SJCRH30 (cell line): ENCODE measurements at places on chromosomes 3 and 15. TPM values are rescaled to one million over a fixed set of nuclear protein-coding genes. Genes with fewer than 3 reads are reported as not detected.

GRCh38 chr3:64954995-64955636 is 267.3 kb upstream of the ADAMTS9 start:
- H3K27me3 ChIP-seq = no peaks in the 10 kb centered on the region
- H3K4me1 ChIP-seq = 0 out of 2 replicates have a peak, but pooled peaks cover 6% of the 10 kb centered on the region
- H3K36me3 ChIP-seq = no peaks in the 10 kb centered on the region

- H3K27me3 ChIP-seq = no peaks in the 10 kb centered on the region
- no peak for DNase-seq
- no peaks in the 10 kb centered on the region for H3K36me3 ChIP-seq
- H3K4me1 ChIP-seq = peaks cover 31% of the 10 kb centered on the region
- no peak overlapping the region for H3K27ac ChIP-seq
Measured at GRCh38 chr3:159761369-159761768, 227.3 kb upstream of the IL12A start.

DNA sequence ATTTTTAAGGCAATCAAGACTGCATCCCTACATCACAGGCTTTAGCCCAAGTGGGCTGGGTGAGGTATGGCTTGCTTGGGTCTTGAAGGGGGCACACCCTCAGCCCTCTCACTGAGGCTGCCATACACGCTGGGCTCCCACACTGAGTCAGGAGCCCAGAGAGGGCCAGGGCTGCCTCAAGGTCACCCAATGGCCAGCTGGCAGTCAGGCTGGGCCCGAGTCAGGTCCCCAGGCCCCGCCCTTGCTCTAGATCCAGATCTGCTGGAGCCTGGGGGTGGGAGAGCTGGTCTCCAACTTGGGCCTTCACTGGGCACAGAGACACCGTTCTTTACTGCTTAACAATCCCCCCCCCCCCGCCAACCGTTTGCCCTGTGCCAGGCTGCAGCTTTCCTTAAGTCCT is 88.1 kb downstream of the IQSEC1 start:
- H3K4me3 ChIP-seq = no peak overlapping the region
- H3K27me3 ChIP-seq = no peaks in the 10 kb centered on the region
- H3K36me3 ChIP-seq = no peaks in the 10 kb centered on the region
- peaks cover 24% of the 10 kb centered on the region for H3K4me1 ChIP-seq

GRCh38 chr15:62141643-62142588 is 23.2 kb downstream of the C2CD4B start:
- no peak for DNase-seq
- H3K36me3 ChIP-seq = no peaks in the 10 kb centered on the region
- no peaks in the 10 kb centered on the region for H3K4me1 ChIP-seq

- no peaks in the 10 kb centered on the region for H3K27me3 ChIP-seq
- H3K36me3 ChIP-seq = peaks cover 6% of the 10 kb centered on the region; the same call in 1 of the 2 replicates
- peaks cover 47% of the 10 kb centered on the region for H3K4me1 ChIP-seq
Measured at GRCh38 chr15:41933771-41934170, 38.6 kb downstream of the EHD4 start.

DNA sequence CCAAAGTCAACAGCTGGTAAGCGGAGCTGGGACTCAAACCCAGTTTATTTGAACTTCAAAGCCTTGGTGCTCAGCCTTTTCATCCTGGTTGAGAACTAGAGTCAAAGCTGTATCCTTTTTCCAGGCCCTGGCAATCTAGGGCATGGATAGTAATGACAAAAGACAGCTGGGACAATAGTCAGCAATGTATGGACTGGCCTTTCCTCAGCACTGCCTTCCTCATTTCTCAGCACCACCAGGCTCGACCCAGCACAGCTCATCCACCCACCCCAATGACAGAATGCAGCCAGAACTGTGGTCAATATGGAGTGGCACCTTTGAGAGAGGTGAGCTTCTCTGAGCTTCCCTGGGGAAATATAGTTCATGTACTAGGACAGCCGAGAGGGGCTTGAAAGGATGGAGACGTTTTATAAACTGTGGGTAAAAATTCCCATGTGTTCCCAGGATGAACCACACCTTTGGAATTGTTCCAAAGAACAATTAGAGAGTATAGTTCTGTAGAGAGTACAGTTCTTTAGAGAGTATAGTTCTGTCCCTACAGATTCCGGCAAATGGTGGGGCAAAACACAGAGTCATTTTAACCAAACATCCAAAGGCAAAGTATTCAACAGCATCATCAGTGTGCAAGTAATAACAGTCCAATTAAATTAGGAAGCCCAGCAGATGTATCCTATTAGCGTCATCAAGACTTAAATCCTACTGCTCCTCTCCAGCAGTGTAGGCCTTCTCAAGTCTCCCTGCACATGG is 30.2 kb upstream of the IREB2 start:
- no peaks in the 10 kb centered on the region for H3K36me3 ChIP-seq
- H3K4me3 ChIP-seq = no peak overlapping the region
- no peak overlapping the region for H3K27ac ChIP-seq
- no peaks in the 10 kb centered on the region for H3K4me1 ChIP-seq
- DNase-seq = no peak
- no peaks in the 10 kb centered on the region for H3K27me3 ChIP-seq

DNA sequence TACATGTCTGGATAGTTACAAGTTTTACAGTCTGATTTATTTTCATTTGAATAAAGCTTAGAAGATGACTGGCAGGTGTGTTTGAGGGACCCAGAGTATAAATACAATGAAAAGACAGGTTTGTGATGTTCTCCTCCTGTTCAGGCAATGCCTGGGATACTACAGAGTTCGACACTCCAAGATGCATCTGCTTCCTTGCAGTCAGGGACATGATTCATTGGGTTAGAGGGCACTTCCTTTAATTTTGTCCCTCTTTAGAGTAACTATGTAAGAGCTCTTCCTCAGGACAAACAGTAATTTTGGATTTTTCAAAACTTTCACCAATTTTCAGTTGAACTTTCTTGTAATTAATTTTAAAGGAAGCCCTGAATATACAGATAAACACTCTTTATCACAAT is 102.0 kb downstream of the LMLN start:
- no peaks in the 10 kb centered on the region for H3K4me1 ChIP-seq
- no peak overlapping the region for H3K27ac ChIP-seq
- no peaks in the 10 kb centered on the region for H3K27me3 ChIP-seq
- no peak for DNase-seq
- H3K36me3 ChIP-seq = no peaks in the 10 kb centered on the region
- H3K4me3 ChIP-seq = no peak overlapping the region

DNA sequence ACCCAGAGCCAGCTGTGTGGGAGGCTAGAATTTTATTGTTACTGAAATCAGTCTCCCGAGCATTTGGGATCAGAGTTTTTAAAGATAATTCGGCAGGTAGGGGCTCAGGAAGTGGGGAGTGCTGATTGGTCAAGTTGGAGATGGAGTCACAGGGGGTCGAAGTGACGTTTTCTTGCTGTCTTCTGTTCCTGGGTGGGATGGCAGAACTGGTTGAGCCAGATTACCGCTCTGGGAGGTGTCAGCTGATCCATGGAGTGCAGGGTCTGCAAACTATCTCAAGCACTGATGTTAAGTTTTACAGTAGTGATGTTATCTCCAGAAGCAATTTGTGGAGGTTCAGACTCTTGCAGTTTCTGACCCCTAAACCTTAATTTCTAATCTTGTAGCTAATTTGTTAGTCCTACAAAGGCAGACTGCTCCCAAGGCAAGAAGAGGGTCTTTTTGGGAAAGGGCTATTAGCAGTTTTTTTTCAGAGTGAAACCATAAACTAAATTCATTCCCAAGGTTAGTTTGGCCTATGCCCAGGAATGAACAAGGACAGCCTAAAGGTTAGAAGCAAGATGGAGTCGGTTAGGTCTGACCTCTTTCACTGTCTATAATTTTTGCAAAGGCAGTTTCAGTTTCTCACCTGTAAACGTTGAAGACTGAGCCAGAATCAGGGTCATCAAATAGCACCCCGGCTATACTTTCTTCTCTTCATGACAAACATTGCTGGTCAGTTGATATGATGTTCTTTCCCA is 28.2 kb downstream of the FLNB start:
- DNase-seq = no peak
- no peaks in the 10 kb centered on the region for H3K27me3 ChIP-seq
- no peak overlapping the region for H3K27ac ChIP-seq
- peaks cover 22% of the 10 kb centered on the region for H3K4me1 ChIP-seq
- no peak overlapping the region for H3K4me3 ChIP-seq
- no peaks in the 10 kb centered on the region for H3K36me3 ChIP-seq

GRCh38 chr3:126216416-126216815 is 36.0 kb upstream of the ALDH1L1 start:
- no peaks in the 10 kb centered on the region for H3K36me3 ChIP-seq
- no peaks in the 10 kb centered on the region for H3K4me1 ChIP-seq

DNA sequence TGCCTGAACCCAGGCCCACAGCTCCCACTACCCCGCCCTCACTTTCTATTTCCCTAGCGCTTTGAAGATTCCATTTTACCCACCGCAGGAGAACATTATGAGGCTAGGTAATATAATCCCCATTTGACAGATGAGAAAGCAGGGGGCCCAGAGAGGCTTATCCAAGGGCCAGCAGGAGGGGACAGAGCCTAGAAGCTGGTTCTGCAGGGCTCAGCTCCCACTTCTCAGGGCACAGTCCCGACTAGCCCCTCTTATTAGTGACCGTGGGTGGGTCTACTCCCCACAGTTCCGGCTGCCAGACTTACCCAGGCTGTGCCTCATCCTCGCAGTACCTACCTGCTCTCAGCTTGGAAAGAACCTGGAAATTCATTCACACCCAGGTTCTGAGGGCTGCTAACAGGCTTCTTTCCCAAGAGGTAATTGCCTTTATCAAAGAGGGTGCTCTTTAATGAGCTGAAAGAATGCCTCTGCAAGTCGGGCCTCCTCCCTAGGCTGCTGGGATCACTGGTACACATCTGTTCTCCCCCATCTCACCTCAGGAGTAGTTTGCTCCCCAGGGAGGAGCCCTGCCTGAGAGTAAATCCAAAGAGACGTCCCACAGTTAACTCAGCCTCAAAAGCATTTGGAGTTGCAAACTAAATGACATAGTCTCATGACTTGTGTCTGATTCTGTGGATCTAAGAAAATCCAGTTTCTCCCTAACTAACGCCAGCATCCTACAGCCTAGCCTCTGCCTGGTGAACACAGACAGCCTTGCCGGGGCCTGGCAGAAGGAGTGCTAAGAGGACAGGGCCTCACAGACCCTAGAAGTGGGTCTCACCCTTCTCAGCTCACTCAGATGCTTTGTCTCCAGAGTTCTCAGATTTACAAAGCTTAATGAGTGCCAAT is 125.0 kb downstream of the CHSY1 start:
- peak; percentile 87 for DNase-seq
- H3K4me1 ChIP-seq = peaks cover 40% of the 10 kb centered on the region
- H3K36me3 ChIP-seq = no peaks in the 10 kb centered on the region

DNA sequence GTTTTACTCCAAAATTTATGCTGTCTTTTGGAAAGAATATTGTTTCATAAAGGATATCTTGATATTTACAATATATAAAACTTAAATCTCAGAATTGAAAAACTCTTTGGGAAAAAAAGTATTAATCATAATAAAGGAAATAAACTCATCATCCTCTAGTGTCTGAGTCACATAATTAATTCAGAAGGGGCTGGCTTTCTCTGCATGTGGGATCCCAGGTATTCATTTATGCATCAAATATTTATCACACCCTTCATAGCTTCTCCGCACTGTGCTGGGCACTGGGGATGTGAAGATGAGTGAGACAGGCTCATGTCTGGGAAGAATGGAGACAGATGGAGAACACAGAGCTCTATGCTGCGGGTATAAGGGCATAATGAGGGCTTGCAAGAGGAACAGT is 65.6 kb downstream of the CCNL1 start:
- H3K27me3 ChIP-seq = no peaks in the 10 kb centered on the region
- H3K27ac ChIP-seq = no peak overlapping the region
- no peak overlapping the region for H3K4me3 ChIP-seq
- H3K36me3 ChIP-seq = no peaks in the 10 kb centered on the region

DNA sequence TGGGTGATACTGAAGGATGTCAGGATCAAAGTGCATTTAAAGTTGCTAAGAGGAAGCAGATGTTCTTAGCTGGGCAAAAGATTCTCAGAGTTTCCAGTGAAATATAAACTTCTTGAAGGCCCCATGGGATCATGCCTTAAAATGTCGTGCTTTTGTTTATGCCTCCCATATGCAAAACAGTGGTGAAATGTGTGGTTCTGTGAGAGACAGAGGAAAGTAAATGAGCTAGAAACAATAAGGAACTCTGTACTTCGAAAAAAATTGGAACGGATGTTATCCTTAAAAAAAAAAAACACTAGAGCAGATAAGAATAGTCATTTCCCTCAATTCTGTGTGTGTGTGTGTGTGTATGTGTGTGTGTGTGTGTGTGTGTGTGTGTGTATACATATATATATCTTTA is 497.0 kb upstream of the TBL1XR1 start:
- peaks cover 6% of the 10 kb centered on the region; the same call in 1 of the 2 replicates for H3K4me1 ChIP-seq
- DNase-seq = peak; percentile 13
- H3K4me3 ChIP-seq = no peak overlapping the region
- no peaks in the 10 kb centered on the region for H3K27me3 ChIP-seq
- H3K27ac ChIP-seq = no peak overlapping the region

- H3K4me3 ChIP-seq = no peak overlapping the region
- H3K27me3 ChIP-seq = peaks cover 5% of the 10 kb centered on the region; the same call in 1 of the 2 replicates
- H3K36me3 ChIP-seq = no peaks in the 10 kb centered on the region
- no peaks in the 10 kb centered on the region for H3K4me1 ChIP-seq
Measured at GRCh38 chr3:137963463-137963862, 46.5 kb upstream of the CLDN18 start.

GRCh38 chr3:77475507-77475906 is 435.6 kb downstream of the ROBO2 start:
- no peaks in the 10 kb centered on the region for H3K27me3 ChIP-seq
- H3K4me1 ChIP-seq = no peaks in the 10 kb centered on the region
- DNase-seq = no peak
- H3K4me3 ChIP-seq = no peak overlapping the region
- H3K27ac ChIP-seq = no peak overlapping the region

The SPATA12 gene
- total RNA-seq = 0.10 TPM in 1 of 2 replicates, not detected in the other

The MNS1 gene
- 8.2 and 10.6 TPM in 2 replicates for total RNA-seq

The CXCR6 gene
- total RNA-seq = not detected in 2 replicates

The CHAC1 gene
- total RNA-seq = 1.0 and 2.5 TPM in 2 replicates
